ENCODE measurements at places on chromosomes 3 and 15.

- DNase-seq, result no peak
Observed at GRCh38 chr3:72238010-72238691, 453.2 kb upstream of the PROK2 start.

DNA sequence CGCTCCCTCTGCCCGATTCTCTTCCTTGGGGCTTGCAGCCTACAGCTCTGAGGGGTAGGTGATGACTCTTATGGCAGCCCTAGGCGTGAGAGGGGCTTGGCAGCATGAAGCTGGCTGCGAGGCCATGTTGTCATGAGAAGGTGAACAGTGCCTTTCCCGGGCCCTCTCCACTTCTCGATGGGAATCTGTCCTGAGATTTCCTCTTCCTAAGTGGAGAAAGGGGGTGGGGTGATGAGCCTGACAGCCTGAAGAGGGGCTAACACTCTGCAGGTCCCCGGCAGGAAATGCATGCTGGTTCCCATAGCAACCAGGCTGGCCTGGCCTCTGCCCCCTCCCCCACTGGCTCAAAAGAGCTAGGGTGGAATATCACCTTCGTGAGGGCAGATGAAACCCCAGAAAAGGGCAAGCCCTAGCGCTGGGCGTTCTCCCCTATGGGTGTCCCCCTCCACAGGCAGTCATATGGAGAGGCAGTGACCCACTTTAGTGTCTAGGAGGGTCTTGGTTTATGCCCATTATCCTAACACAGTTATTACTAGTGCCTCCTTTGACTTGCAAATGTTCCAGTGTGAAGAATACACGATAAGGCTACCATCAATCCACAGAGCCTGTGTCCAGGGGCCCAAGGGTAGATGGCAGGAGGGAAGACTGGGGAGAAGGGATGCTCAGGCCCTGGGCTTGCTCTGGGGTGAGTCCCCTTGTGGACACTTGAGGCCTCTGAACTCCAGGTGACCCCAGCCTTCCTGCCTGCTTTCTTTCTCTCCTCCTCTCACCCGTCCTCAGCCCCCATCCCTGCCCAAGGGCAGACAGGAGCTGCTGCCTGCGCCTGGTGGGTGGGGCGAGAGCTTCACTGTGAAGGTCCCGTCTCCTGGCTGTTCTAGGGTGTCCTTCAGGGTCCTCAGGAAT, 13.2 kb downstream of the EPHB3 start:
- peak; percentile 59 for DNase-seq

- no peak for DNase-seq
Observed at GRCh38 chr15:26661748-26662147, 111.1 kb downstream of the GABRB3 start.

- DNase-seq, result peak; percentile 6
Observed at GRCh38 chr3:99747915-99748314, 69.7 kb upstream of the CMSS1 start.

DNA sequence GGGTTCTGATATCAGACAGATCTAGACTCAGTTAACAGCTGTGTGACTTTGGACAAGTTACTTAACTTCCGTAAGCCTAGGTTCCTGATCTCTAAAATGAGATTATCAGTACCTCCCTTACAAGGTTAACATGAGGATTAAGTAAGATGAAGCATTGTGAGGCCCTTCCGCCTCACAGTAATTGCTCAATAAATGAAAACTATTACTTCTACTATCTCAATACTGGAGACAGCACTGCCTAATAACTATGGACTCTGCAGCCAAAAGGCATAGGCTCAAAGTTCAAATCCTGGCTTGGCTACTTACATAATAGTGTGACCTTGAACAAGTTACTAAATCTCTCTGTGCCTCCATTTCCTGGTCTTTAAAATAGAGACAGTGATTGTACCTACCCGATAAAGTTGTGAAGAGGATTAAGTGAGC, 82.0 kb upstream of the ATP11B start:
- DNase-seq, result no peak

DNA sequence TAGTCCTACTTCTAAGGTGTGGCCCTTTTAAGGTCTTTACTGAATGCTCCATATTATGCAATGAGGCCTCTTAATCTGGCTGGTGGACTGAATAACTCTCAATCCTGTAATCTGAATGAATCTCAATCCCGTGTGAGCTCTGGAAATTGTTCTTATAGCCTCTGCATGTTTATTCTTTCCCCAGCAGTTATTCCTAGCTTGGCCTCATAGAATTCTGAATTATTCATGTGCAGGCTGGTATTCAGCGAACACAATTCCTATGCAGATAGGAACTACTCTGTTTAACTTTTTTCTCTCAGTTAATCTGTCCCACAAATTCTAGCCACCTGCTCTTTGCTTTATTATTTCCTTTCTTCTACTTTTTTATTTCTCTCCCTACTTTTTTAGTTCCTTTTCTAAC, 44.3 kb upstream of the XRN1 start:
- no peak for DNase-seq

DNA sequence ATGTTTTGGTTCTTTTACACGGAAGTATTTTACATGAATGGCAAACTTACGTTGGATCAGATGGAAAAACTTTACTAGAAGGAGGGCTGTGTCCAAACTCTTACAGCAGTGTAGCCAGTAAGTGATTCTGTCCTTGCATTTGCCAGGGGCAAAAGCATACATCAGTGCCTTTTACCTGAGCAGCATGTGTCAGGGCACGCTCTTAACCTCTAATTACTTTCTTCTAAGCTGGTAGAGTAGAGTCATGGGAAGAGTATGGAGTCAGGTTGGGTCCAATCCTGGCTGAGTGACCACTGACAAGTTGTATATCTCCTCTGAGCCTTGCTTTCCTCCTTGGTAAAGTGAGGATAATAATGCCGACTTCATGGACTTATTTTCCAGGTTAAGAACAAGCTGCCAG, 47.1 kb downstream of the RYR3 start:
- no peak for DNase-seq

DNA sequence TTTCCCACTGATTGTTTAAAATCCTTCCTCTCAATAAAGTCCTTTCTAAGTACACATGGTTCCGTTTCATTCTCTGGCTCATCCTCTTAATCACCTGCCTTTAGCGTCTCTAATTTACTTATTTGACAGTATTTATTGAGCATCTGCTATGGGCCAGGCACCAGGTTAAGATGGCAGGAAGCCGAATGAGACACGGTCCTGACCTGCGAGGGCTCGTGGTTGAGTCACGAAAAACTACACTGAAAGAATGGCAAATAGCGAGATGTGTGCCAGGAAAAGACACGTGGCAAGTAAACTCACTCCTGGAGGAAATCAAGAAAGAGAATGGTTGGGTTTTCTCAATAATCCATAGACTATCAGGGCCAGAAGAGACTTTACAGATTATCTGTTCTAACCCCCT, 60.9 kb downstream of the HES1 start:
- DNase-seq, result no peak

- no peak for DNase-seq
Observed at GRCh38 chr3:184814214-184814613, 2.2 kb downstream of the VPS8 start.

DNA sequence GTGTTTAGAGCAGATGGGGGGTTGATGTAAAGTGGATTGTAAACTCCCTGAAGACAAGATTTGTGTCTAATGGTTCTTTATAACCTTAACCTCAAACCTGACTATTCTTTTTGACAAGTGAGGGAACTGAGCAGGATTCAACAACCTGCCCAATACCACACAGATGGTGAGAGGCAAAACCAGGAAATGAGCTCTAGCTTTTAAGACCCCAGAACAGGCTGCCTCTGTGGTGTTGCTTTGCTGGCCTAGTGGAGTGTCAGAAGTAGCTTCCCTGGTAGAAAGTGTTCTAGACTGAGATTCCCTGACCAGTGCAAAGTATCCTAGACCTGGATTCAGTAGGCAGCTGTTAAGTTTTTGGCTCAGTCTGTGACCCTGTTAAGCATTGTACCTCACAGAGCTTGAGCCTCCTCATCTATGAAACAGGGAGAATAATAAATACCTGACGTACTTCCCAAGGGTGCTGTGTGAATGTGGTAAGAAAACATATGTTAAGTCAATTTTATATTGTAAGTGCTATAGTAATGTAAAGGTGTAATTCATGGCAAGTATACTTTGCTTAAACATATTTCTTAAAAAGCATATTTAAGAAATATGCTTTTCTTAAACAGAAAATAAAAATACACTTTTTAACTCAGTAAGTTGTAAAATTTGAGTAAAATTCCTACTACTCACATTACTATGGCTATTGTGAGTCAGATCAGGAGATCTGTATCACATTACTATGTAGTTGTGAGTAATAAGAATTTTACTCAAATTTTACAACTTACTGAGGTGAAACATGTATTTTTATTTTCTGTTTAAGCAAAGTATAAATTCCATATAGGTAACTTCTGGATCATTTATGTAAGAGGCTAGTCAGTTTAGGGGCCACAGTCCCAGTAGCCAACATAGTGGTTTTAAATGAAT, 8.8 kb downstream of the GPR87 start:
- DNase-seq, result no peak

GRCh38 chr15:72200395-72201237, 3.0 kb upstream of the GRAMD2A start:
- DNase-seq, result no peak

- DNase-seq, result no peak
Observed at GRCh38 chr3:108554913-108555571, 34.2 kb downstream of the CIP2A start.

DNA sequence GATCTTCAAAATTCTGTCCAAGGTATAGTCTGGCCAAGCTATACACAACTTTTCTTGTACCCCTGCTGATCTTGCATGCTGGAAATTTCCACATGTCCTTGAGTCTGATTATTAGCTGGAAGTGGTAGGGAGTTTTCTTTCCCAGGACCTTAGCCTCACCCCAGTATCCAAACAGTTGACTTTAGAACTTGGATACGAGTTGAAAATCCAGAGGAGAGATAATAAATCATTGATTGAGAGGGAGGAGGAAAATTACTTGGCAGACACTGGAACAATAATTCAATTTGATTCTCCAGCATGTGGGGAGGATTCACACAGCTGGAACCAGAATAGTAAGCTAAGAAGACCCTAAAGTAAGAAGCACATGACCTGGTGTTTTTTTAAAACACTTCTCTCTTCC, 116.4 kb downstream of the IL5RA start:
- DNase-seq, result no peak

DNA sequence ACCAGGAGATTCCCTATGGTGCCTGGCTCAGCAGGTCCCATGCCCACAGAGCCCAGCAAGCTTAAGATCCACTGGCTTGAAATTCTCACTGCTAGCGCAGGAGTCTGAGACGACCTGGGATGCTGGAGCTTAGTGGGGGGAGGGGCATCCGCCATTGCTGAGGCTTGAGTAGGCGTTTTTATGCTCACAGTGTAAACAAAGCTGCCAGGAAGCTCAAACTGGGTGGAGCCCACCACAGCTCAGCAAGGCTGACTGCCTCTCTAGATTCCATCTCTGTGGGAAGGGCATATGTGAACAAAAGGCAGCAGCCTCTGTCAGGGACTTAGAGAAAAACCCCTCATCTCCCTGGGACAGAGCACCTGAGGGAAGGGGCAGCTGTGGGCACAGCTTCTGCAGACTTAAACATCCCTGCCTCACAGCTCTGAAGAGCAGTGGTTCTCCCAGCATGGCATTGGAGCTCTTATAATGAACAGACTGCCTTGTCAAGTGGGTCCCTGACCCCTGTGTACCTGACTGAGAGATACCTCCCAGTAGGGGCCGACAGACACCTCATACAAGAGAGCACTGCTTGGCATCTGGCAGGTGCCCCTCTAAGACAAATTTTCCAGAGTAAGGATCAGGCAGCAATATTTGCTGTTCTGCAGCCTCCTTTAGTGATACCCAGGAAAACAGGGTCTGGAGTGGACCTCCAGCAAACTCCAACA, 231.5 kb upstream of the SETMAR start:
- DNase-seq, result no peak

GRCh38 chr3:29901097-29901496, 620.2 kb downstream of the RBMS3 start:
- no peak for DNase-seq

DNA sequence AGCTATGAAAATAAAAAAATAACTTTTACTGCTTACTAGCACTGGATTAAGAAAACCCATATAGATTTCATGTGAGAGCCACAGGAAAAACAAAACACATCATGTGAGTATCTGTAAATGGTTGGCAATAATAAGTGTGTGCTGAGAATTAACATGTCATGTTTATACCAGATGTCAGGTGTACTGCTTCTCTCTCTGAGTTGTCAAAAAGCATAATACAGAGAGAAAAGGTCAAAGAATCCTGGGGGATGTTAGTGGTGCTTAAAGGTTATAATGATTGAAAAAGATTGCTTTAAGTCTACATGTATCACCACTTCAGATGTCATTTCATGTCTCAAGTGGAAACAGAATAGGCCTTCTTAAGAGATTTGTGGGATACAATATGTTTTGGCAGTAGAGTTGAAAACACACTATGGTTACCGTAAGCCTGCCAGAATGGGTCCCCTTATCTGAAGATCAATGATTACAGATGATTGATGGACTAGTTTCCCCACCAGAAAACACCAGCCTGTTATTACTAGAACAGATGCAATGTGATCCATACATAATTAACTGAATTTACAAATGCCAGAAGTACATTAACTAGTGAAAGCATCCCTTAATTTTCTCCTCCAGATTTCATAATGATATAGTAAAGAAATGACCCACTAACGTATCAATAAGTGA, 204.1 kb downstream of the CNTN3 start:
- DNase-seq, result peak; percentile 95

DNA sequence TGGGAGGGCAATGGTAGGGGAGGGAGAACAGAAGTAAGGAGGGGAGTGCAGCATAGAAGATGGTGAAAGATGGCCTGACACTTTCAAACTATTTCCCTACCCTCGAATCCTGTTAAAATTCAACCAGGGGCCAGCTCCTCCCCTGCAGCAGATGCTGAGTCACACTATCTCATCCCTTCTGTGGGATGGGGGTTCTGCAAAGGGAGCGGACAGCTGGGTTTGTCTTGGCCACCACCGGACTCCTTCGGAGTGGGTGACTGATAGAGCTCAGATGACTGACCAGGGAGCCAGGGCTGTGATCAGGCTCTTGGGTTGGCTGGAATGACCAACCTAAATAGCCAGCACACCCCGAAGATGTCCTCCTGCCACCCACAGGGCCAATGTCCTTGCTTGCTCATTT, 33.6 kb upstream of the TMCC1 start:
- DNase-seq, result no peak

DNA sequence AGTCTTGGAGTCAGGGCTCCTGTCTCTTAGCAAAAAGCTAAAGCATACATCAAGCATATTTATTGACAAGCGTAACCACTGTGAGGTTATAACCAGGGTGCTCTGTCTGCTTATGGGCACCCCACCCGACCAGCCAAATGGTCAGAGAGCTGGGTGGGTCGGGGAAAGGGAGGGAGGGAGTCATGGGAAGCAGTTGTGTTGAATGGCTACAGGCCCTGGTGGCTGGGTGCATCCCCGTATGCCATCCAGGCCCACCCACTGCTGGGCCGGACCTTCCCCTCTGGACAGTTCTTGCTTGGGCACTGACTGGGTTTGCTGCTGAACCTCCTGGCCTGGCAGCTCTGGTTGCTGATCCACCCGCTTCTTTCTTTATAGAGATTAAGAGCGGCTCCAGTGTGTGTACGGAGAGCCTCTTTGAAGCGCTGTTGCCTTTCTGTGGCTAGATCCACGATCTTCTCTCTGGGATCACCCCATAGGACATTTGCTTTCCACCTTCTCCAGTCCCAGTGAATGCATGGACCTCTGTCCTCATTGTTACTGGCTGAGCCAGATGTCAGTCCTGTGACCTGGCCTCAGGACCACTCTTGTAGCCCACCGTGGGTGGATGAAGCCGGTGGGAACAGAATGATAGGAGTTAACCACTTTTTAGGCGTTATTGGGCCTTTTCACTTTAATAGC, 59.6 kb downstream of the SMAD3 start:
- DNase-seq, result no peak

- DNase-seq, result peak; percentile 45
Observed at GRCh38 chr3:194632809-194633348, 340 bp downstream of the TMEM44 start.
